ENCODE measurements at places on chromosomes 5 and 9.

DNA sequence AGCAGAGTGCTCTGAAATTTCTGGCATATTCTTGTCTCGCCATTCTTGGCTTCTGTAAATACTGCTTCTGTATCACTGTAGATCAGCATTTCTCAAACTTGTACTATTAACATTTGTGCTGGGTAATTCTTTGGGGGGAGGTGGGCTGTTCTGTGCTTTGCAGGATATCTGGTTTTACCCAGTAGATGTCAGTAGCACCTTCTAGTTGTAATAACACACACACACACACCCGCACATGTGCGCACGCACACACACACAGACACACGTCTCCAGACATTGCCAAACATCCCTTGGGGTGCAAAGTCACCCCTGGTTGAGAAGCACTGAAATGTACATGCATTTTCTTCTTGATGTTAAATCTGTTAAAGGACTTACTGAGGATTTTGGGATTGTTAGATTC, 304.1 kb downstream of the MAT2B start:
- no peak for DNase-seq

GRCh38 chr5:144304688-144305087, 134.0 kb downstream of the KCTD16 start:
- no peak for DNase-seq

DNA sequence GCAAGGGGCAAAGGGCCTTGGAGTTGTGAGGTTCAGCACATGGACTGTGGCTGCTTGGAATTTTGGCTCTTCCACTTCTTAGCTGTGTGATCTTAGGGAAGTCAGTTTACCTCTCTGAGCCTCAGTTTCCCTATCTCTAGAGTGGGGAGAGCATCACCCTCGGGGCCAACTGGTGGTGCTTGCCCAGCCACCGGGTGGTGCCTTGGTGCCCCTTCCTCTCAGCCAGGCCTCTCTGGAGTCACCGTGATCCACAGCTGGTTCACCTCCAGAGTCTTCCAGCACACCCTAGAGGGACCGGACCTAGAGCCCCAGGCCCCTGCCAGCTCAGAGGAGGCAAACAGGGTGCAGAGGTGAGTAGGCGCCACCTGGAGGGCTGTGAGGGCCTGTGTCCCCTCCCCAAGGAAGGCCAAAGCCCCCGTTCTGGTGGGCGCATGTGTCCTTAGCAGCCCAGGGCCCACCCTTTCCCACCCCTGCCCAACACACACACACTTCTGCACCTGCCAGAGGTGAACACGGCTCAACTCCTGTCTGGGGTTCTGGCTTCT, 7.7 kb downstream of the ADGRD2 start:
- no peak for DNase-seq

DNA sequence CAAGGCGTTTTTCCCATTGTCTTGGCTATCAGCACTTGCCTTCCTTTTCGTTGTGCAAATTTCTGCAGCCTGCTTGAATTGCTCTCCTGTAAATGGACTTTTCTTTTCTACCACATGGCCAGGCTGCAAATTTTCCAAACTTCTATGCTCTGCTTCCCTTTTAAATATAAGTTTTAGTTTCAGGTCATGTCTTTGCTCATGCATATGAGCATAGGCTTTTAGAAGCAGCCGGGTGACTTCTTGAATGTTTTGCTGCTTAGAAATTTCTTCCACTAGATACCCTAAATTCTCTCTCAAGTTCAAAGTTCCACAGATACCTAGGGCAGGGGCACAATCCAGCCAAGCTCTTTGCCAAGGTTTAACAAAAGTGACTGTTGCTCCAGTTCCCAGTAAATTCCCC, 22.4 kb upstream of the PTPDC1 start:
- no peak for DNase-seq

GRCh38 chr5:158875272-158875679, 224.4 kb downstream of the EBF1 start:
- DNase-seq = no peak

- DNase-seq = no peak
Measured at GRCh38 chr5:16931334-16932110, 4.6 kb downstream of the MYO10 start.

DNA sequence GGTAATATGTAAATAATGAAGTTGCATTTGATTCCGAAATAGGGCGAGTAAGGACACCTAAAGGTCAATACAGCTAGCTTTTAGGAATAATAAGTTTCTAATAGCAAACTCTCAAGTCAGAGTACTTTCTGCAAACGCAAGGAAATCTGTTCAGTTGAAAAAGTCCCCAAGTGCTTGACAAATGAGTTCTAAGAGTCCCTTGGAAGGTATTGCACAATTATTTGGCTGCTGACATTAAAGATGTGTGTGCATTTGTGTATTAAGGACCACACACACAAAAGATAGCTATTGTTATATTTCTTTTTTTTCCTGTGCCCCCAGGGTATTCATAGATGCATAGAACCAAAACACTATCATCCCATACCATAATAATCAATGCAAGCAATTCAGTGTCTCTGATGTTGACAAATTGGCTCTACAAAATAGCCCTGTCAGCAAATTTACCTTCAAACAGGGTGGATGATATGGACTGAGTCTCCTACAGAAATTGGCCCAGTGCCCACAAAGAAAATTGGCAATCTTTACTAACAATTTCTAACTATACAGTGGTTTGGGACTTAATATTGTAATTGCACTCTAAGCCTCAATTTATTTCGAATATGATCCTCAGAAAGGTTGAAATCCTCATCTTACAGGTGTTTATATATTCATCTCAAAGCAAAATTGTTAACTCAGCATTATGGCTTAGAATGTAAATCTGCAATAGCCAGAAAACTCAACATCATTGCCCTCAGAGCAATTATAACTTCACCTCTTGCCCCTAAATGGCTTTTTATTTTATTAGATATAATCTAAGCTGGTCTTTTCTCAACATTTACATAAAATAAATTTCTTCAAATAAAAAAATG, 827.2 kb downstream of the MAT2B start:
- DNase-seq = no peak

- DNase-seq = no peak
Measured at GRCh38 chr9:75242426-75242825, 154.1 kb downstream of the OSTF1 start.

DNA sequence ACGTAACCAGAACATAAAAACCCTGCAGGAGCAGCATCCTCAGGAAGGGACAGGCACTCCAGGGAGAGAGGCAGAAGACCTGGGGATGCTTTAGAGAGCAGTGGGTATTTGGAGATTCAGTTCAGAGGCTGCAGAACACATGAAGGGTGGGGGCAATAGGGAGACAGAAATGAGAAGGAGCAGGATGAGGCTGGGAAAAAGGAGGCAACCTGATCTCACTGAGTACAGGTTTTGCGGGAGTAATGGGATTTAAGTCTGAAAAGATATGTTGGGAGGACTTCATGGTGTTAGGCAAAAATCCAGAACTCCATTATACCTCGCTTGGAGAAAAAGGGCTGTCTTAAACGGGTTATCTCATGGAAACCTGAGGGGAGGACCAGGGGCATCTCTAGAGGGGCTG, 41.3 kb upstream of the GARNL3 start:
- DNase-seq = no peak

DNA sequence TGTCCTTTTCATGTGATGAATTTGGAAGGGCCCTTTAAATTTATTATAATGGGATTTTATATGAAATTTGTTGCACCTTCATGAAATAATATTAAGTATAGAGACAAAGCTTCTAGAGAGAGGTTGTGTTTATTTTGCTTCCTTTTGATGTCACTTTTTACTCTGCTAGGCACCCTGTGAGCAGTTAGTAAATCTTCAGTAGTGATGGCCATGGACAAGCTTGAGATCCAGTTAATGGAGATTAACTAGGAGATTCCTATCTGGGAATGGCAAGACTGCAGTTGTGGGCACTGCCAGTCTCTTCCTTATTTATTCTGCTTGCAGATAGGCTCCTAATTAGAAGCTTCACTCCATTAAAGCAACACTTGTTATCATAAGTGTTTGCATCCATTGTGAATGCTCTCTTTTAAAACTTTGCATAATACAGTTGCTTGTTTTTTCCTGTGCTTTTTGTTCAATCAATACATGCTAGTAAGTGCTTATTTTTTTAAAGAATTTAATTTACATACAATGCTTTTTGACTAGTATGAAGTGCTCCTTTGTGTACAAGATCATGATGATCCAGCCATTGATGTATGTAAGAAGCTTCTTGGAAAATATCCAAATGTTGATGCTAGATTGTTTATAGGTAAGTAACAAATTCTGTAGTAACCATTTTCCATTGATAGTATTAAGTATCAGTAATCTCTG, 25.9 kb downstream of the UGCG start:
- no peak for DNase-seq

DNA sequence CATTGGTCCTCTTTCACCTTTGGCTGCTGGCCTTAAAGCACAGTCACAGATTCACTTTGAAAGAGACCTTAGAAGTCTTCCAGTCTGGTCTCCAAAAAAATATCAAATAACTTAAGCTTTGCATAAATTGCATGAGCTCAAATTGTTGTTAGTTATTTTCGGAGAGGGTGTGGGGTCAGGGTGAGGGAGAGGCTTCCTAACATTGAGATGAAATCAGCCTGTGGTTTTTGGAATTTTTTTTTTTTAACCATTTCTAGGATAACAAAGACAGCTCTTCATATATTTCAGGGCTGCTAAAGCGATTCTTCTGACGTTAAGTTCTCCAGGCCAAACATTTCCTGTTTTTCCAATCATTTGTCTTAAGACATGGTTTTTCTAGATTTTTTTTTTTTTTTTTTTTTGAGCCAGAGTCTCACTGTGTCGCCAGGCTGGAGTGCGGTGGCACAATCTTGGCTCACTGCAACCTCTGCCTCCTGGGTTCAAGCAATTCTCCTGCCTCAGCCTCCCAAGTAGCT, 4.5 kb downstream of the OCLN start:
- DNase-seq = no peak

- no peak for DNase-seq
Measured at GRCh38 chr5:170365831-170366230, 23.3 kb downstream of the KCNMB1 start.

DNA sequence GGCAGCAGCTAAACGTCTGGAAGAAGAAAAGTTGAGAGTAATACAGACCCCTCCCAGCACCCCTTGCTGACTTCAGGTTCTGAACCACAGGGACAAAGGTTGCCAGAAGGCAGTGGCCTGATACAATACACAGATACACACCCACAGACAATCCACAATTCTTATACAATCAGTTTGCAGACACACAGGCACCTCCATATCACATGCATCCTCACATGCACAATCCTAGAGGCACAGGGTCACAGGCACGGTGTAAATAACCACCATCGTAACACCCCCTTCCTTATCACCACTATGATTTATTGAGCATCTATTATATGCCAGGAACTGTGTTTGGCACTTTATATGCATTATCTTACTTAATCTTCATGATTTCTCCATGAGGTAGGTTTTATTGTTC, 8.2 kb downstream of the CNTFR start:
- DNase-seq = no peak

DNA sequence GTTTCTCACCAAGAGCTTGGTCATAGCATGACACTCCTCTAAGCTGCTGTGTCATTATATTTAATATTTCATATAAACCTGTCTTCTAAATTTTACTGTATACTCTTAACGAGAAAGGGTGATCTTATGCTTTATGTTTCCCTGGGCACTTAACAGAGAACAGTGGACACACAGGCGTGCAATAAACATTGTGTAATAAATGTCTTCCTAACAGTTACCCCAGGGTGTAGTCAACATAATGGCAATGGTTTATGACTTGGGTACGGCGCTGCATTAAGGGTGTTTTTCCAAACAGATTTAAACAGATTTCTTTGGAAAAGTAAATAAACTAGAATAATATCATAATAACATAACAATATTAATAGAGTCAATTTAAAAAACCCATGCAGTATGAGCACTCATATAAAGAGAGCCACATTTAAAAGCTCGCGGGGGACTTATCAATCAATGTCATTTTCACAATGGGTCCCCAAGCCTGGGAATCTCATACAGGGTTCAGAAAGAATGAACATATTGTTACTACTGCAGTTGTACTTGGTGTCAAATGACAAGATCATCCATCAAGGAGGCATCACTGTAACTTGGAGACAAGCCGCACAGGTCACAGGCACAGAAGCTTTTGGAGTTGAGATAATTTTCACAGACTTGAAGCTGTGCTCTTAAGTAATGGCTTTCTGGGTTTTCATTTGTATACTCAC, 376.4 kb downstream of the CTNND2 start:
- no peak for DNase-seq

- DNase-seq = no peak
Measured at GRCh38 chr5:172385707-172386106, 68.6 kb downstream of the SH3PXD2B start.

DNA sequence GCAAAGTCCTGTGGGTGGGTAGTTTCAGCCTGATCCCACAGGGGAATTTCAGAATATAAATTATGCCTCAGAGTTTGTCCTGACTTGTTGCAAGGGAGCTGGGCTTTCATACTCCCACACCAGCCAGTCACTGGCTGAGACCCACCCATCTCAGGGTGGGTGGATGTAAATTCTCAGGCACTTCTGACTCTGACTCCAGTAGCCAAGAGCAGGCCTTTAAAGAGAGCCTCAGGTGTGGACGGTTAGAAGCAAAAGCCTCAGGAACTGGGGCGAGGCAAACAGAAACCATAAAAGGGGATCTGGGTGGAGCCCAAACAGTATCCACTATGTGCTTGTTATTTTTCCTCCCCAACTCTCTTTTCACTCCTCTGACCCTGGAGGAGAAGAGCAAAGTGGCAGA, 28.6 kb upstream of the FBXW11 start:
- no peak for DNase-seq

DNA sequence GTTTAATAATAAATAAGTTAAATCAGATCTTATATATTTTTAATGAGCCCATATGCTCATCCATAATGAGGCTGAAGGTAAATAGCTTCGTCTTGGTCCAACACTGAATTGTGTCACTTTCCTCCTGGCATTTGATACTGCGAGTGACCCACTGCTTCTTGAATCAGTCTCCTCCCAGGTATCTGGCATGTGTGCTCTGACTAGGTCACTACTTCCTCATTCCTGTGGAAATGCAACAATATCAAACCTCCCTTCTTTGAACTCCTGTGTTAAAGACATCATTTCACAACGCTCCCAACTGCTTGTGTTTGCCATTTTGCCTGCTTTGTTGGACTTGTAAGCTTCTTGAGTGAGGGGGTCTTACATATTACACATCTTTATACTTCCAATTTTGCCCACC, 157.7 kb downstream of the SLC24A2 start:
- DNase-seq = no peak

DNA sequence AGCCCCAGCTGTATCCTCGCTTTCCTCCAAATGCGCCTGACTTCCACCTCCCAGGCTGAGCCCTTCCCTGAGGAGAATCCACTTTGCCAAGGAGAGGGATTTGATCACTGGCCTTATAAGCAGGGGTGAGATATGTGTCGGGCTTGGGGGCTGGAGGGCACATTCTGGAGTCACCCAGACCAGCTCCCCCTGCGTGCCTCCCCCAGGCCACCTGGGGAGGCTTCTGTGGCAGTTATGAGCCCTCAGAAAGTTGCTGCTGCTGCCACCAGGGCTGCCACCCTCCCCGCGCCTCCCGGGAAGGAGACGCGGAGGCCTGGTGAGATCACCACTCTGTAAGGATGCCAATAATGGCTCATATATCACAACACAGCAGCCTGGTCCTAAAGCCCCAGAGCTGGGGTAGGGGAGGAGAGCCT, 211.5 kb downstream of the PAPPA start:
- DNase-seq = no peak
